Ecto neural progenitor cell (in vitro differentiated cells): ENCODE measurements at places on chromosomes 2 and 18.

DNA sequence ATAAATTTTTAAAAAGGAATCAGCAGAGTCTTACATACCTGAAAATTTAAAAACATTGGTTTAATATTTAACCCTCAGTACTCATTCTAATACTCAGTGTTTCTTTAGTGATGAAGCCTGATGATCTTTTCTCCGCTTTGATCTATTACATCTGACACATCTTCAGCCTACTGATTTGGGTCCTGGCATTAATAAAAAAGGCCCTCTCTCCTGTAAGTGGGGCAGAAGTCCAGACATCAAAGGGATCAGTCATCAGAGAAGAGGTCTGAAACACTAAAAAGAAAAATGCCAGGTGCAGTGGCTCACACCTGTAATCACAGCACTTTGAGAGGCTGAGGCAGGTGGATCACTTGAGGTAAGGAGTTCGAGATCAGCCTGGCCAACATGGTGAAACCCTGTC lies 581.1 kb upstream of the LRATD1 start:
- DNase-seq, result no peak

DNA sequence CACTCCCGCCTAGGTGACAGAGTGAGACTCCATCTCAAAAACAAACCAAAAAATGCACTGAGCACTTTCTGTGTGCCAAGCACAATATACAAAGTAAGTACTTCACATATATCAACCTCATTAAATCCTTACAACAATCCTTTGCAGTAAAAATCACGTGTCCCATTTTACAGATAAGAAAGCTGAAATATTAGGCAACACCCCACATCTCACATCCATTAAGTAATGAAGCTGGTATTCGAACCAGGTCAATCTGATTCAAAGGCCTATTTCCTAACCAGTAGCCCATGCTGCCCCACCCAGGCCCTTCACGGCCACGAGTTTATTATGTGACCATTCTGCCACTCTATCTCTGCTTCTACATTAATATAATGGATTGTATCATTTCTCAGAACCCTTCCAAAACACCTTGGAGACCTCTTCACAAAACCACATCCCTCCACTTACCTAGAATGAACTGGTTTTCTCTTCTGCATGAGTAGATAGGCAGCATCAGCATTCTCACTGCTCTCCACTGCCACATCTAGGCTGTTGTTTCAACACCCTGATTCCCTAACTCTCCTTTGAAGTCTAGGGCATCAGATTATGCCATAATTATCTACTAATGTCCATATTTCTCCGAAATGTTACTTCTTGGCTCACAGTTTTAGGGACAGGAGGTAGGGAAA lies 3.1 kb upstream of the EXOC6B start:
- no peak for DNase-seq

GRCh38 chr2:17191223-17191622 lies 327.0 kb downstream of the RAD51AP2 start:
- no peak for DNase-seq

DNA sequence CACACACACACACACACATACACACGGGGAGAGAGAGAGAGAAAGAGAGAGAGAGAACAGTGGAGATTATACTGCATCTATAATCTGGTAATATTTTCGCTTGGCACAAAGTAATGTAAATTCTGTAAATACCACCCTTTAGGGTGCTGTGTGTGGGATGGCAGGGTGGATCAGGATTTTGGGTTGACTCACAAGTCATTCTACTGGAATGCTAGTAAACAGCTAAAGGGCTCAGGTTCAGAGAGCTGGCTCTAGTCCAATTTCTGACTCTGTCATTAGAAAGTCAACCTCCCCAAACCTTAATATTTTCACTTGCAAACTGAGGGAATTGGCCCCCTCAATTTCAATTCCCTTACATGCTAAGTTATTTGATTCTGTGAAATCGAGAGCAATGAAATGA lies 308.3 kb downstream of the TSN start:
- no peak for DNase-seq
